ENCODE measurements at places on chromosomes 6 and 20.

- no peak for DNase-seq
Measured at GRCh38 chr6:111212625-111213024, 125.3 kb downstream of the SLC16A10 start.

- no peak for DNase-seq
Measured at GRCh38 chr6:138194287-138194686, 24.0 kb downstream of the PBOV1 start.

DNA sequence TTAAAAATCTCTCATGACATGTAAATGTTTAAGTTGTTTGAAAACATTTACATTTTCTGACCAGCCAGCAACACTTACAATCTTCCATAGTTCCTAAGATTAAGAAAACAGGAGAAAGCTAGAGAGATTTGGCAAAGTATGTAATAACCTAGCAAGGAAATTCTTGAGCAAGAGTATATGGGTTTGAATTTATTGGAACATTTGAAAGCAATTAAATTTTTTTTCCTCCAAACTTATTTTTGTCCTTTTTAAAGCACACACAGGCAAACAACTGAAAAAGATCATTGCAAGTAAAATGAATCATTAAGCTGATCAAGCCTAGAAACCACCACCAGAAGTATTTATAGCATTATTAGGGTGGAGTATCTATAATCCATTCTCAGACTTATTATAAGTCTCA is 20.1 kb upstream of the ZNF217 start:
- DNase-seq = no peak

DNA sequence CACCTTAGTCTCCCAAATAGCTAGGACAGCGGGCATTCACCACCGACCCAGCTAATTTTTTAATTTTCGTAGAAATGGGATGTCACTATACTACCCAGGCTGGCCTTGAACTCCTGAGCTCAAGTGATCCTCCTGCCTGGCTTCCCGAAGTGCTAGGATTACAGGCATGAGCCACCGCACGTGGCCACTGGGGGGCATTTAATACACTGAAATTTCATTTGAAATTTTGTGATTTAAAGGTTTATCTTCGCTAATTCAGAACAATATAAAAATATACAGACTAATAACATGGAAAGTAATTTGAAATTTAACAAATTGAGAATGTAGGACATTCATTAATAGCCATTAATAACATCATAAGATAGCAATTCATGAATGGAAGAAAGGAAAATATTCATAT is 20.5 kb upstream of the TBC1D32 start:
- no peak for DNase-seq

GRCh38 chr6:13397359-13398068 is 69.2 kb upstream of the TBC1D7 start:
- no peak for DNase-seq

GRCh38 chr20:47276851-47277534 is 79.5 kb downstream of the ZMYND8 start:
- no peak for DNase-seq

Measured in CD4-positive, alpha-beta T cell treated with Interleukin-10 for 1 hour (primary cell).